ENCODE measurements at places on chromosomes 7 and 10.

GRCh38 chr7:51033727-51034520 lies 251.2 kb upstream of the GRB10 start:
- DNase-seq: no peak

GRCh38 chr7:24894429-24895221 lies 85.4 kb downstream of the OSBPL3 start:
- no peak for DNase-seq

- DNase-seq: peak; percentile 92
Measured at GRCh38 chr10:78756604-78757343, 312.0 kb upstream of the ZMIZ1 start.

- peak; percentile 82 for DNase-seq
Measured at GRCh38 chr7:18257711-18258110, 230.1 kb upstream of the PRPS1L1 start.

DNA sequence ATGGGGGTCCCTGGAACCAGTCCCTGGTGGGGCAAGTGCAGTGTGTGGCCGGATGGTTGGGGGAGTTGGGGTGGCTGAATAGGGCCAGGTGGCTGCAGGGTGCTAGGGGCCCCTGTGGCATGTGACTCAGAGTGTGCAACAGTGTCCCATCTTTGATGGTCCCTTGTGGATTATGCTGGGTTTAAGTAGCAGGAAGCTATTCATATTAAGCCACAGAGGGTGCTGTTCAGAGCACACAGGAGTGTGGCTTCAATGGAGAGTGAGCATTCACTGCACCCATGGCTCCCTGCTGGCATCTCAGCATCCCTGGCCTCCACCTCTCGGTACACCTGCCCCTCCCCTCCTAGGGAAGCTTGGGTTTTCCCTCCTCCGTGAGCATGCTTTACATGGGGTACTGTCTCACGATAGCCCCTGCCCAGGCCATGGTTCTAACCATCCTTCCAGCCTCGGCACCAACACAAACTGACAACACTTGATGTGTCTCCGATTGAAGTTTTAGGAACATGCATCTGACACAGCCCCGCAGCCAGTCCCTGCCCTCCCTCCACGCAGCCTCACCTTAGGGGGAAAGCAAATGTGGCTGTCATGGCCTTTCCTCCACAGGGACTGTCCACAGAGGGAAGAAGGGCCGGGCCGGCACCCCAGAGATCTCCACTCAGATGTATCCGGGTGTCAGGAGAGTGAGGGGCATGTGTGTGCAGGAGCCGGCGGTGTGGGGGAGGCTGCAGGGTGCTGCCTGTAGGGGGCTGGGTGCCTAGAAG lies 30.4 kb upstream of the PPIF start:
- DNase-seq: no peak

- DNase-seq: no peak
Measured at GRCh38 chr7:86790383-86790782, 146.7 kb downstream of the GRM3 start.

GRCh38 chr10:70323697-70324338 lies 40.0 kb upstream of the NPFFR1 start:
- no peak for DNase-seq

DNA sequence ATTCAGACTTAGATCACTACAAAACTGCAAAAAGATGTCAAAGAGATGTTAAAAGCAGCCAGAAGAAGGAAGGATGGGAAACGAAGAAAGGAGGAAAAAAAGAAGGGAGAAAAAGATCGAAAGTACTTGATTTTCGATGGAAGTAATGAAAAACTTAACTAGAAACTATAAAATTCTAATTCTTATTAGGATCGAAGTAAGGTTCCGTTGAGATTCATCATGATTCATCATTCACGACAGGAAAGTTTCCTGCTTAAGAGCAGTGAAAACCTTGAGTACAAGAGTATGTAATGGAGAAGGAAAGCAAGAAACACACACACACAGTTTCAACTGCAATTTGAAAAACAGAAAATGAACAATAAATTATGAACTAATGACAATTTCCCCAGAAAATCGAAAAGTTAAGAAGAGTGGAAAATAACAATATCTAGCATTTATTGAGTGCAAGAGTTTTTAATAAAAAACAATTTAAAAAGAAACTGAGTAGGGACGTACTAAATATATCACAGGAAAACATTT lies 1.1 kb upstream of the ING3 start:
- no peak for DNase-seq

DNA sequence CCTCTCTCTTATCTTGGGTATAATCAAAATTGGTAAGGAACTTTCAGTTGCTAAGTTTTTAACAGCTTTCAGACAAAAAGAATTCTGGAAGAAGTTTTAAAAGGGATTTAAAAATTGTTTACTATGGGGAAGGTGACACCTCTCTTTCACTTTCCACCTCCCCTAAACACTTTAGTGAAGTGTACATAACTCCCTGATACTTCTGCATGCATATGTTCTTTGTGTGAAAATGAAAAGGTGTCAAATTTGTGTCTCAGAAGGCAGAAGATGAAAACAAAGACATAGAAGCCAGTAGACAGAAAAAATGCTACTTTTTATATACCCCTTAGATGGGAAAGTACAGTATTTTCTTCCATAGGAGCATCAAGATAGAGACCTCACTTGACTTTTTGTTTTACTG lies 117.8 kb downstream of the TMEM26 start:
- DNase-seq: no peak

DNA sequence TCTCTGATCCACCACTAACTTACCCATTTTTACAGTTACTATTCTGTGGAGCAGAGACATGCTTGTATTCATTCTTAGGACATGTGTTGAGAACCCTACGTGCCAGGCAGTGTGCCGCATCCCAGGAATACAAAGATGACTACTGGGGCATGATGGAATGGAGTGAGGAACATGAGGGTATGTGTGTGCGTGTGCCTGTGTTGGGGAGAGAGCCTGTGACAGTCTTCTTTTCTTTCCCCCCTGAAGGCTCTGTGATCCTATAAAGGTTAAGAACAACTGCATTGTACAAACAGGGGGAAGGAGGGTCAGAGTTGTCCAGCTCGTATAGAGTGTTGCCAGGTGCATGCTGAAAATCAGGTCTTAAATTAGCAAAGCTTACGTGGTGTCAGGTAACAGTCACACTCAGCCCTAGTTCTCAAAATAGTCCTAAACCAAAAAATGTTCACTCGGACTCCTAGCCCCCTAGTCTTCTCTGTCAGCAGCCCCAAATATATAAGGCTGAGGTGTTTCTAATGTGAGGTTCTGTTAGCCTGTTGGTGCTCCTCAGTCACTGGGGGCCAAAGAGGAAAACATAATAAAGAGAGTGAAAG lies 161.9 kb downstream of the CELF2 start:
- DNase-seq: no peak

- DNase-seq: no peak
Measured at GRCh38 chr10:110462166-110463095, 35.3 kb upstream of the DUSP5 start.

- no peak for DNase-seq
Measured at GRCh38 chr7:70504254-70504653, 627.7 kb upstream of the GALNT17 start.

DNA sequence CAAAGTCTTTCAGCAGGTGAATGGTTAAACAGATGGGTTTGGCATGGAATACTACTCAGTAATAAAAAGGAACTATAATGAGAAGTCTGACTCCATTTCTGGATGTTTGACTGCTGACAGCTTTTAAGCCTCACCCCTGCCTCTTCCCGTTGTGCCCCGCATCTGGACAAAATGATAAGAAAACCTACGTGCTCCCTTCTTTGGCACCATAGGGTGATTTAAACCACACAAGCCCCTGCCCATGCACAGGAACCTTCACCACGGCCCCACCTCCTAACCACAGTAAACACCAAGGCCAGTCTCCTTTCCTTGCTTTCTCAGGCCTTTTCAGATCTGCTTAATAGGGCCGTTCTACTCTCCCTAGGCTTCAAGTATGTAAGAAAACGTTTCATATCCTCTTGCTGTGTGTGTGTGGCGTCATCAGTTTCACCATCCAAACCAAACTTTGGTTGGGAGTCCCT lies 47.1 kb upstream of the UBN2 start:
- DNase-seq: no peak

DNA sequence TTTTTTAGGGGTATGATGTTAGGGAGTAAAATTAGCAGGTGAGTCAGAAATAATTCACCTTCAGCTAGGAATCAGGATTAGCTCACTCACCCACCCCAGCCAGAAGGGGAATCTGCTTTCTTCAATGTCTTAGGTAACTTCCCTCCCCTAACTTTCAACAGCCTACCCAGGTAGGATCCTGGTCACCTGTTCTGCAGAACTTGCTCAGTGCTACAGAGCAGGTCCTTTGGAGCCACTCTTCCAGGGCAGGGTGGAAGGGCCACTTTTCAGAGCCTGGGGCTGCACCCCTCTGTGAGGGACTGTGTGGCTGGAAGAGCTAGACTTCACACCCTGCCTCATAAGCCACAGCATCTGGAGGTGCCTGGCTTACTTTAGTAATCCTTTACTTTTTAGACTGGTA lies 58.1 kb downstream of the SHH start:
- no peak for DNase-seq
